ENCODE measurements at places on chromosomes 11 and 22.

GRCh38 chr11:28903716-28904115, 795.5 kb downstream of the METTL15 start:
- no peaks in the 10 kb centered on the region for H3K36me3 ChIP-seq
- H3K27ac ChIP-seq: no peak overlapping the region
- DNase-seq: no peak

- H3K4me3 ChIP-seq: no peak overlapping the region
- no peaks in the 10 kb centered on the region for H3K27me3 ChIP-seq
- H3K4me1 ChIP-seq: no peaks in the 10 kb centered on the region
- peak; percentile 17 for DNase-seq
- H3K36me3 ChIP-seq: no peaks in the 10 kb centered on the region
Observed at GRCh38 chr11:134374171-134374570, 37.9 kb downstream of the B3GAT1 start.

GRCh38 chr11:120964857-120965256, 59.0 kb upstream of the TBCEL start:
- no peak for DNase-seq
- H3K27me3 ChIP-seq: no peaks in the 10 kb centered on the region
- no peak overlapping the region for H3K4me3 ChIP-seq
- no peak overlapping the region for H3K27ac ChIP-seq
- no peaks in the 10 kb centered on the region for H3K4me1 ChIP-seq
- no peaks in the 10 kb centered on the region for H3K36me3 ChIP-seq

DNA sequence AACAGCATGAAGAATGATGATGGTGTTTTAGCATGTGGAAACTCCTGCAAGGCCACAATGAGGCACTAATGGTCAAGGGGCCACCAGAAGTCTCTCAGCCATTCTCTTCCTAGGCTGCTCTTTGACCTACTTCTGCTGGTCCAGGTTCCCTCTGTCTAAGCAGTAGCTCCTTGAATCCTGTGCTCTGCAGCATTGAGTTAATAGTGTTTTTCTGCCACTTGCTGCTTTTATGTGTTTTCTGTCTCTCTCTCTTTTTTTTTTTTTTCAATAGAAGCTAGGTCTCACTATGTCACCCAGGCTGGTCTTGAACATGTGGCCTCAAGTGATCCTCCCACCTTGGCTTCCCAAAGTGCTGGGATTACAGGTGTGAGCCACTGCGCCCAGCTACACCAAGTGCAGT, 20.1 kb upstream of the AIFM3 start:
- H3K36me3 ChIP-seq: peaks cover 40% of the 10 kb centered on the region
- H3K27ac ChIP-seq: peak overlapping the region; percentile 81
- H3K4me1 ChIP-seq: peaks cover 40% of the 10 kb centered on the region
- H3K27me3 ChIP-seq: no peaks in the 10 kb centered on the region
- no peak overlapping the region for H3K4me3 ChIP-seq
- DNase-seq: no peak

- DNase-seq: no peak
- no peaks in the 10 kb centered on the region for H3K4me1 ChIP-seq
- H3K27me3 ChIP-seq: no peaks in the 10 kb centered on the region
- H3K4me3 ChIP-seq: no peak overlapping the region
- no peaks in the 10 kb centered on the region for H3K36me3 ChIP-seq
Observed at GRCh38 chr22:48630433-48630754, 1197.3 kb downstream of the BRD1 start.

- peaks cover 41% of the 10 kb centered on the region for H3K27me3 ChIP-seq
- DNase-seq: no peak
- no peaks in the 10 kb centered on the region for H3K4me1 ChIP-seq
Observed at GRCh38 chr11:3200388-3201111, 18.1 kb downstream of the MRGPRG start.

- no peaks in the 10 kb centered on the region for H3K4me1 ChIP-seq
- H3K27me3 ChIP-seq: no peaks in the 10 kb centered on the region
- H3K36me3 ChIP-seq: peaks cover 88% of the 10 kb centered on the region
- no peak overlapping the region for H3K27ac ChIP-seq
Observed at GRCh38 chr22:42878561-42879305, 21.7 kb upstream of the ARFGAP3 start.

DNA sequence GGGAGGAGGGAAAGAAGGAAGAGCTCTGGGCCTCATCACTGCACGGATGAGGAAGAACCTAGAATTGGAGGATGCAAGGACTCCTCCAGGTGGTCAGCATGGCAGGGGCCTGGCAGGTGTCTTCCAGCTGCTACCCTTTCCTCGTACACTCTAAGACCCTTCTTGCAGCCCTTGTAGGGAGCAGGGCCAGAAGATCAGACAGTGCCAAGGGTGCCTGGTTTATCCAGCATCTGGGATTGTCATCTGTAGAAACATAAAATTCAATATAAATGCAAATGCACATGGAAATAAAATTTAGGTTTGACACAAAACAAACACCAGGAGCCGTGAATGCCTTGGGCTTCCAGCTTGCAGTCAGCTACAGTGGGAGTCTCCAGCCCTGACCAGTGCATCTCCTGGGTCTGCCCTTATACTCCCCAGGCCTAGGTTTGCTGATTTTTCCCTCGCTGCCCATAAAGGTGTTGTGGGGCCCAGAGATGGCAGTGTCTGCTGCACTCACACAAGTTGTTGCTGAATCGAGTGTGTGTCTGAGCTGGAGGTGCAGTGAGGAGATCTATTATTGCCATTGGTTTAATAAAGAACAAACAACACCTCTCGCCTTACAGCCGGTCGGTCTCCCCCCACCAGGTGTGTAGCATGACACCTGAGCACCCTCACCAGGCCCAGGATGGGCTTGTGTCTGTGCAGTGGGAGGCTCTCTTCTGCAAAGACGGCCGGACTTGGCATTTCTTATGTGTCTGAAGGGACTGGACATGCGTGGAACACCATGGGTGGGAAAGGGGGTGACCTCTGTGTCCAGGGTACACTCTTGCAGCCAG, 87.1 kb downstream of the BCR start:
- peaks cover 59% of the 10 kb centered on the region for H3K36me3 ChIP-seq
- no peaks in the 10 kb centered on the region for H3K4me1 ChIP-seq
- H3K27ac ChIP-seq: no peak overlapping the region
- H3K4me3 ChIP-seq: no peak overlapping the region
- no peaks in the 10 kb centered on the region for H3K27me3 ChIP-seq

DNA sequence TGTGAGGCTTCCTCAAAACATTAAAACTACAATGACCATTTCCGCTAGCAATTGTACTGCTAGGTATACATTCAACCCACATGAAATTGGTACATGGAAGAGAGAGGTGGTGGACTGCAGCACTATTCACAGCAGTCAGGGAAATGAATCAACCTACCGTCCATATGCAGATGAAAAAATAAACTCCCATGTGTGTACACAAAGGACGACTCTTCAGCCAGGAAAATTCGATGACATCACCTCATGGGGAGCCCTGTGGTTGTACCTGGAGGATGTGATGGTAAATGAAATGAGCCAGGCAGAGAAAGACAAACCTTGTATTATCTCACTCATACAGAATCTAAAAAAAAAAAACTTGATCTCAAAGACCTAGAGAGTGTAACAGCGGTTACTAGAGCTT, 23.3 kb downstream of the RFPL3 start:
- no peak overlapping the region for H3K4me3 ChIP-seq
- H3K27me3 ChIP-seq: no peaks in the 10 kb centered on the region
- no peak for DNase-seq

DNA sequence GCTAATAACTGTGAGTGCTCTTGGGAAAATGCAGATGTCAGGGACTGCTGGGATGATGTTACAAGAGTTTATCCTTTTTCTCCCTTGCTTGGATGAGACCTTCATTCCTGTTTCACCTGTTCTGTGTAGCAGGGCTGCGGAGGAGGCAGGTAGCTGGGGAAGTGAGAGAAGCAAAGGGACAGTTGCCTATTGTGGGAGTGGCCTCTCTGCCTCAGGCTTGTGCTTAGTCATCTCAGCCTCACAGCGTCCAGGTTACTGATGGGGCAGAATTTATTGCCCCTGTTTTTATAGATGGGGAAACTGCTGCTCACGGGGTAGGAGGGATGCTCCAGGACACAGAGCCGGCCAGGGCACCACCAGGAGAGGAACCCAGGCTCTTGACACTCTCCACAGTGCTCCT, 1.7 kb downstream of the STX3 start:
- peak overlapping the region; percentile 77 for H3K27ac ChIP-seq

DNA sequence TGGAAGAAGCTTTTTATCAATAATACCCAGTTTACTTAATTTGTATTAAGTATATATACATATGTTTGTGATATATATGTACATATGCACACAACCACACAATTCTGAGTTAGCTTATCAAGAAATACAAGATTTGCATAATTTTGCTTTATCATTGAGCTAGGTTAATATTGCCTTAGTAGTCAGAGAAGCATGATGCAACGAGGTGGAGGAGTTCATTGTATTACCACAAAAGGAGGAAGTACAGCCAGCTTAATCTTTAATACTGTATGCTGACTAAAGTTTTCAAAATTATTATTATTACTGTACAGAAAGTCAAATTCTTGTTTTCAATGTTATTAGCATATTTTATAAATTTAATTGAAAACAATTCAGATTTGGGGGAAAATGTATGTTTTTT, 278.4 kb upstream of the PDGFD start:
- no peaks in the 10 kb centered on the region for H3K36me3 ChIP-seq
- no peak for DNase-seq
- no peak overlapping the region for H3K27ac ChIP-seq
- no peak overlapping the region for H3K4me3 ChIP-seq
- no peaks in the 10 kb centered on the region for H3K27me3 ChIP-seq

- no peaks in the 10 kb centered on the region for H3K36me3 ChIP-seq
- no peak for DNase-seq
- H3K4me3 ChIP-seq: no peak overlapping the region
- H3K4me1 ChIP-seq: no peaks in the 10 kb centered on the region
Observed at GRCh38 chr11:71065841-71066240, 186.5 kb downstream of the SHANK2 start.

- H3K36me3 ChIP-seq: no peaks in the 10 kb centered on the region
- no peaks in the 10 kb centered on the region for H3K27me3 ChIP-seq
- DNase-seq: no peak
- no peak overlapping the region for H3K4me3 ChIP-seq
- H3K27ac ChIP-seq: no peak overlapping the region
Observed at GRCh38 chr22:44422746-44423380, 75.2 kb downstream of the RTL6 start.

DNA sequence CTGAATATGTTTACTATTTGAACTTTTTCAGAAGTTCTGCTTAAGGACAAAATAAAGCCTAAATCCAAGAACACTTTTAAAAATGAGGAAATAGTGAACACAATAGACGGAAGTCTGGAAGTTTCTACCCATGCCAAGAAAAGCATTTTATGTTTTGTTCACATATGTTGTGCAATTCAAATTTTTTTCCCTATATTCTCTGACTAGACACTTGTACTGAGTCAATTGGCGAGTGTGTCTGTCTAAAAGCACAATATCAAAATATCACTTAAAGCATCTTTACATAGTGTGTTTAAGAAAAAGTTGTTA, 29.2 kb downstream of the INCENP start:
- H3K36me3 ChIP-seq: peaks cover 45% of the 10 kb centered on the region
- H3K4me1 ChIP-seq: no peaks in the 10 kb centered on the region
- no peaks in the 10 kb centered on the region for H3K27me3 ChIP-seq
- H3K27ac ChIP-seq: no peak overlapping the region
- no peak for DNase-seq
- H3K4me3 ChIP-seq: no peak overlapping the region

DNA sequence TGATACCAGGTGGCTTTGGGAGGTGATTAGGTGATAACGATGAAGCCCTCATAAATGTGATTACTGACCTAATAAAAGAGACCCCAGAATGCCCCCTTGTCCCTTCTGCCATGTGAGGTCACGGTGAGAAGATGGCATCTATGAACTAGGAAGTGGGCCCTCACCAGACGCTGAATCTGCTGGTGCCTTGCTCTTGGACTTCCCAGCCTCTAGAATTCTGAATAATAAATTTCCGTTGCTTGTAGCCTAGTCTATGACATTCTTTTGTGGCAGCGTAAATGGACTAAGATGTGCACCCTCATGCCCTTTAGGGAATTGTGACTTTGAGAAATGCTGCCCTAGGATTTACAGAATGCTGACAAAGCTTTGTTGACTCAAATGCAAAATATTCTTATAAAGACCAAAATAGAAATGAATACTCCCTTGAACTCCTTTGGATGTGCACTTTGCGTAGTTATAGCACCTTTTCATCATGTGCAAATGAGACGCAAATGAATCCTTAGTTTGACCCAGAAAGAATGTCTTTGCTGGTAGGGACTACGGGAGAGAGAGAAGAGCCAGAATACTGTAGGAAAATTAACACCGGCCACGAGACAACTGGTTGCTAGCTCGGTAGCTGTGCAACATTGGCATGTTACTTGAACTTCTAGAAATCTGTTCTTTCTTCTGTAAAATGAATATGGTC, 24.8 kb upstream of the EHF start:
- no peak for DNase-seq
- no peaks in the 10 kb centered on the region for H3K27me3 ChIP-seq
- no peaks in the 10 kb centered on the region for H3K36me3 ChIP-seq
- no peak overlapping the region for H3K27ac ChIP-seq
- peaks cover 35% of the 10 kb centered on the region for H3K4me1 ChIP-seq

DNA sequence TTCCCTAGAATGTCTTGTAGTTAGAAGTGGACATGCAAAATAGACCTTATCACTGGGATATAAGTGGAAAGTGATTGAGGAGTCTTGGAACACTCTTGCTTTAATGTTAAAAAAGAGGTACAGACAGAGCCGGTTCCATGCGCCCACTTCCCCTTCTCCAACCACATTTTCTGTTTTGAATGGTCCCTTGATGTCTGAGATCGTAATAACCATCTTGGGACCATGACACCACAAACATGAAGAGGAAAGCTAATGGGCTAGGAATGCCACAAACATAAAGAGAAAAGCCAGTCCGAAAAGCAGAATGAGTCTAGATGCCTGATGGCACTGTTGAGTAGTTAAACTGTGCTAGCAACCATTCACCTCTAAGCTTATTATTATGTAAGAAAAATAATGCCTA, 54.8 kb upstream of the SPON1 start:
- no peaks in the 10 kb centered on the region for H3K4me1 ChIP-seq
- no peaks in the 10 kb centered on the region for H3K36me3 ChIP-seq
- DNase-seq: no peak
- no peak overlapping the region for H3K4me3 ChIP-seq
- no peaks in the 10 kb centered on the region for H3K27me3 ChIP-seq
- H3K27ac ChIP-seq: no peak overlapping the region

- DNase-seq: no peak
- H3K27me3 ChIP-seq: no peaks in the 10 kb centered on the region
- H3K4me1 ChIP-seq: peaks cover 11% of the 10 kb centered on the region
Observed at GRCh38 chr11:356610-357009, 12.7 kb upstream of the B4GALNT4 start.

GRCh38 chr11:130070109-130070845, 583 bp downstream of the APLP2 start:
- peaks cover 16% of the 10 kb centered on the region for H3K4me1 ChIP-seq
- no peak for DNase-seq
- peak overlapping the region; percentile 82 for H3K4me3 ChIP-seq

- DNase-seq: no peak
- no peak overlapping the region for H3K27ac ChIP-seq
- no peaks in the 10 kb centered on the region for H3K27me3 ChIP-seq
- no peaks in the 10 kb centered on the region for H3K4me1 ChIP-seq
- no peaks in the 10 kb centered on the region for H3K36me3 ChIP-seq
Observed at GRCh38 chr11:132838627-132839026, 693.7 kb downstream of the OPCML start.

GRCh38 chr22:36386900-36387708, 663 bp downstream of the MYH9 start:
- peaks cover 52% of the 10 kb centered on the region for H3K36me3 ChIP-seq
- peaks cover 34% of the 10 kb centered on the region for H3K4me1 ChIP-seq
- DNase-seq: no peak
- H3K27me3 ChIP-seq: no peaks in the 10 kb centered on the region
- peak overlapping the region; percentile 96 for H3K27ac ChIP-seq
